ENCODE measurements at places on chromosomes 16 and 17. TPM values are rescaled to one million over a fixed set of nuclear protein-coding genes. Genes with fewer than 3 reads are reported as not detected.

DNA sequence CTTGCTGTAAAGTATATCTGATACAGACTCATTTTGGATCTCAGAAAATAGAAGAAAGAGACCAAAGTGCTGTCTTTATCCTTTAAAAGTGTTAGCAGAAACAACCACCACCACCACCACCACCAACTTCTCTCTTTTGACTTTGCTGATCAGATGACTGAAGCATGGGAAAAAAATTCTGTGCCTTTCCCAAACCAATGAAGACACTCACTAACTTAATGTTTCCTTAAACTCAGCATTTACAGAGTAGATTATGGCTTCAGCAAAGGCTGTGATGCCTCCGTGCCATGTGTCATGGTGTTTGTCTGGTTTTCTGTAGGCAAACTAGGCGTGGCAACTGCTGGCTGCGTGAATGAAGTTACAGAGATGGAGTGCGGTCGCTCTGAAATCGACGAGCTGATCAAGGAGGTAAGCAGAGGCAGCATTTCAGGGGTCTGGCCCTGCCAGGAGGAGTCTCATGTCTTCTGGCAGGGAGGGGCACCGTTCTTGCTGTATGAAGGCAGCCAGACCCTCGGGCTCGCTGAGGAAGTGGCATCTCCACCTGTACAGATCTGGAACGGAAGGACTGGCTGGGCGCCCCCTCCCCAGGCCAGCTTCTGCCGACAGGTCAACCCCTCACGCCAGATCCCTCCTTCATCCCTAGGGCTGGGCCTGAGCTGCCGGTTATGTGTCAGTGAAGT, 12.4 kb downstream of the IRF8 start:
- no peaks in the 10 kb centered on the region for H3K27me3 ChIP-seq
- H3K4me1 ChIP-seq: no peaks in the 10 kb centered on the region
- no peaks in the 10 kb centered on the region for H3K36me3 ChIP-seq
- H3K4me3 ChIP-seq: no peak overlapping the region
- H3K27ac ChIP-seq: no peak overlapping the region

DNA sequence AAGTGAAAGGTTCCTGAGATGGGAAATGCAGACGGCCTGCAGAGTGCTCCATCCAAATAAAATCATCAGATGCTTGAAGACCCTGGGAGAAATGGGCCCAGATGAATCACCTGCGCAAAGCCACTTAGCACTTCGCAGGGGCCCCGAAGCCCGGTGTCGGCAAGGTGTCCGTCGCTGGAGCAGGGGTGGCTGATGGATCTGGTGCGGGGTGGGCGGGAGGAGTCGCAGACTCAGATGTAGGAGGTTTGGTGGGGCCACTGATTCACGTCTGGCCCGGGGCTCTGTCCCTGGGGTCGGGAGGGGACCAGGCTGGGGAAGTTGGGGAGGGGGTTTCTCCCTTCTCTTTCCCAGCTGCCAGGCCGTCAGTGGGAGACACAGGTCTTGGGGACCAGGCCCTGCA, 21.6 kb upstream of the SSTR5 start:
- no peaks in the 10 kb centered on the region for H3K36me3 ChIP-seq
- no peak overlapping the region for H3K27ac ChIP-seq
- H3K27me3 ChIP-seq: no peaks in the 10 kb centered on the region
- no peaks in the 10 kb centered on the region for H3K4me1 ChIP-seq
- DNase-seq: no peak

DNA sequence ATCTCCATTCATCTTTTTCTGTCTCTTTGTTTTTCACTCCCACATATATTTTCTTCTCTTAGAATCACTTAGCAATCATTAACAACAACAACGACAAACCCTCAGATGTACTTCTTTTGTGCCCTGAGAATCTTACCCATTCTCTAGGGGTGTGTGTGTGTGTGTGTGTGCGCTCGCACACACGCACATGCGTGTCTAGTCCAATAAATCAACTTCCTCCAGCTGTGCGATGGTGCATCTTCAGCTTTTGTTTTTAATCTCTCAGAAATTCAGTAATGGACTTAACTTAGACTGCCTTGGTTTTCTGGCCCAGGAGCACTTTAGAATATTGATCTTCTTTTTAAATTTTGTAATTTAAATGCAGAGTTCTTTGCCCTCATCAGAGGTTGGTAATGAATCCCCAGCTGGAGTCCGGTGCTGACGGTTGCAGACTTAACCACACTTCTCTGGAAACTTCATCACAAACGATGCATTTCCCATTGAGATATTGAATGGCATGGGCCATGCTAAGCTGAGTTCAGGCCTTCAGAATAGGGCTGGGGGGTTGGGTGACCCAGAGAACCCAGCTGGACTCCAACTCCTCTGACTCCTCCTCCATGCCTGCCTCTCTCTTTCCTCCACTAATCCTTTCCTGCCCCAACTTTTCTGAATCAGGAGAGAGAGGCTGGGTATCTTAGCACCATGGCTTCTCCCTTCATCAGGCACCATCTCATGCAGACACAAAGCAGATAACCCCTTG, 193.9 kb downstream of the ZNF18 start:
- no peak for DNase-seq
- H3K27ac ChIP-seq: no peak overlapping the region
- H3K36me3 ChIP-seq: no peaks in the 10 kb centered on the region
- H3K4me3 ChIP-seq: no peak overlapping the region
- no peaks in the 10 kb centered on the region for H3K4me1 ChIP-seq
- H3K27me3 ChIP-seq: no peaks in the 10 kb centered on the region

DNA sequence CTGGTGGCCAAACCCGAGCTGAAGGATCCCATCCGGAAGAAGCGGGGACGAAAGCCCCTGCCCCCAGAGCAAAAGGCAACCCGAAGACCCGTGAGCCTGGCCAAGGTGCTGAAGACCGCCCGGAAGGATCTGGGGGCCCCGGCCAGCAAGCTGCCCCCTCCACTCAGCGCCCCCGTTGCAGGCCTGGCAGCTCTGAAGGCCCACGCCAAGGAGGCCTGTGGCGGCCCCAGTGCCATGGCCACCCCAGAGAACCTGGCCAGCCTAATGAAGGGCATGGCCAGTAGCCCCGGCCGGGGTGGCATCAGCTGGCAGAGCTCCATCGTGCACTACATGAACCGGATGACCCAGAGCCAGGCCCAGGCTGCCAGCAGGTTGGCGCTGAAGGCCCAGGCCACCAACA, 5.9 kb downstream of the CBX2 start:
- no peaks in the 10 kb centered on the region for H3K36me3 ChIP-seq
- H3K4me3 ChIP-seq: no peak overlapping the region
- no peaks in the 10 kb centered on the region for H3K27me3 ChIP-seq
- H3K27ac ChIP-seq: no peak overlapping the region

The NPIPA3 gene
- polyA plus RNA-seq: 13.0 TPM

Data from aorta (tissue), 5 donors.